D721Med (cell line): ENCODE measurements at places on chromosomes 6 and 20.

DNA sequence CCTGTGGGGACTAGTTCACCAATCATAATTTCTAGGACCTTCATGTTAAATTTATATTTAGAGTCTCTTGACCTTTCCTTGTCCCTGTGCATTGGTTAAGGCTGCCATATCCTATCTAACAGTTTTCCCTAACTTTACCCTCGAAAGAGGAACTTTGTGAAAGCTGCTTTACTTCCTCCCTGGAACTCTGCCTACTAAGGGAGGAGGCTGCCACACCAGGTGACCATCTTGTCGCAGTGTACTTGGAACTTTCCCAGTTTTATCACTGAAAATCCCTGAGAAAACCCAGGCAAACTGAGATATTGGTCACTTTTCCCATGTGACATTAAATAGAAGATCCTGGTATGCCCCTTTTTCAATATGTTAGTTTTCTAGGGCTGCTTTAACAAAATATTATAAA lies 317.6 kb upstream of the TSHZ2 start:
- no peak for DNase-seq

- no peak for DNase-seq
These were observed 232.1 kb downstream of the PREX1 start for GRCh38 chr20:48595495-48596333.

DNA sequence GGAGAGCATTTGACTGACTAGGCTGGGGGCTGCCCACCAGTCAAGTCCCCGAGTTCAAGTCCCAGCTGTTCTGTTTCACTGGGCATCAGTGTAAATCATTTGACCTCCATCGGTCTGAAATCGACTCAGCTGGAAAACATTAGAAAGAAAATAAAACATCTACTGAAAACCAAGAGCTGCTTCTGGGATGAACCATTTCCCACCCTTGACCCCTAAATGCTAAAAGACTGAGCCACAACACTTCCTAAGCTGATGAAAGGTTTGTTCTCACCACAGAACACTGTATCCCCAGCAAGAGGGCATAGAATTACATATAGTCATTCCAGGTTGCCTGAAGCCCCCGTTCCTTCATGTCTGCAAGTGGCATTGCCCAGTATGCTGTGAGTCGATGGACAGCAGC lies 237.0 kb upstream of the TAB2 start:
- no peak for DNase-seq

GRCh38 chr20:7627734-7628663 lies 312.3 kb downstream of the HAO1 start:
- no peak for DNase-seq

GRCh38 chr6:75291331-75291730 lies 6.7 kb upstream of the TMEM30A start:
- no peak for DNase-seq

- DNase-seq: no peak
These were observed 154.7 kb upstream of the LAMP5 start for GRCh38 chr20:9359561-9360308.

- no peak for DNase-seq
These were observed 666 bp downstream of the TPD52L1 start for GRCh38 chr6:125154118-125154760.

DNA sequence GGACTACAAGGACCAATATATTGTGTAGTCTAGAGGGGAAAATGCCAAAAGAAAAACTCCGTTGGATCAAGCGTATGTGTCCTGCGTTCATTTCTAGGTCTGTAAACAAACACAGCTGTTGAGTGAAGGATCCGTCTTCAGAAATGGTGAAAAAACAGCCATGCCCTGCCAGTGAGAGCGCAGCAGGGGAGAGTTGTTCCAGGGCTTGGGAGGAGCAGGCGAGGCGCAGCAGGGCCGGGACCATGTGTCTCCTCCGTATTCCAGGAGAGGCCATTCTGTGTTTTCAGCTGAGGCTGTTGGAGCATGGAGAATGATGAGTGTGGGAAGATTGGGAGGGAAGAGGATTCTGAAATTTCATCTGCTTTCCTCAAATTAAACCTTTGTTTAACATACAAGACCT lies 38.0 kb downstream of the BMP6 start:
- no peak for DNase-seq

DNA sequence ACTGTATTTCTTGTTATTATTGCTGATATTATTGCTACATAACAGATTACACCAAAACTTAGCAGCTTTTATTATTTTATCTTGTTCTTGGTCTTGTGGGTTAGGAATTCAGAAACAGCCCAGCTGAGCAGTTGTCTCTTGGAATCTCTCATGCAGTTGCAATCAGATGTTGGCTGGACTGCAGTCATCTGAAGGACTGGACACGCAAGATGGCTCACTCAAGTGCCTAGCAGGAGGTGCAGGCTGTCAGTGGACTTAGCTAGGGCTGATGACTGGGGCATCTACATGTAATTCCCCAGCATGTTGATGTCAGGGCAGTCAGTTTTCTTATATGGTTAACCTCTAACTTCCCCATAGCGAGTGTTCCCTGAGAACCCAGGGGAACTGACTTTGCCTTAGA lies 128.6 kb upstream of the PLCB4 start:
- DNase-seq: no peak

GRCh38 chr6:90139272-90139817 lies 157.3 kb downstream of the BACH2 start:
- no peak for DNase-seq

DNA sequence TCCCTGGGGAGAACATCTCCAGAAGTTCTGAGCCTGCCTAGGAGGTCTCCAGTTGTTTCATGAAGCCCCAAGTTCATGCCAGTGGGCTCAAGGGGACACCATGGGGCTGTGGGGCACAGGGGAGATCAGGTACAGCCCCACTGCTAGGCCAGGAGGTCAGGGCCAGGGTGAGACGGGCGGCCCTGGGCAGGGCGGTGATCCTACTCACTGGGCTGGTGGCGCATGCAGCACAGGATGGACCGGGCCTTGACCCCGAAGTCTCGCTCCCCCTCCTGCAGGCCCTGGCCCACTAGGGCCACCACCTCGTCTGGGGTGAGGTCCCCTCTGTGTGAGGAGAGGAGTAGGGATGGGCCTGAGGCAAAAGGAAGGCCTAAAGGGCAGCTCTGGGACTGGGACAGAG lies 26.1 kb downstream of the ADA start:
- DNase-seq: no peak

DNA sequence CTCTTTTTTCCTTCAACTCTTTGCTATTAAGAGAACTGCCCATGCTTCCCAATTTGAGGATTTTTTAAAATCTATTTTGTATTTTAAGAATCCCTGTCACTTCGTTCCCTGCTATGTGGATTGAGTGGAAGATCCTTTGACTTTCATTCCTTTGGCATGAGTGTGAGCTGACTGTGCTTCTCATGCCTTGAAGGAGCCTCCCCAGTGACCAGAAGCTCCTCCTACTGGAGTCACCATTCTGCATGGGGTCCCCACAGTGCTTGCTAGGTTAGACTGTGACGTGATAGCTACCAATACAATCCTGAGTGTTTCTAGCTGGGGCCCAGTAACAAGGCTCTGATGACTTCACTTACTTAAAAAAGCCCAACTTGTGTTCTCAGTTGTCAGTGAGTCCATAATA lies 104.4 kb upstream of the LAMP5 start:
- DNase-seq: no peak

- DNase-seq: no peak
These were observed 395.8 kb upstream of the CNR1 start for GRCh38 chr6:88561954-88562315.

GRCh38 chr6:116392132-116393013 lies 21.6 kb downstream of the DSE start:
- DNase-seq: no peak

GRCh38 chr6:32970413-32971241 lies 2.2 kb downstream of the BRD2 start:
- no peak for DNase-seq

DNA sequence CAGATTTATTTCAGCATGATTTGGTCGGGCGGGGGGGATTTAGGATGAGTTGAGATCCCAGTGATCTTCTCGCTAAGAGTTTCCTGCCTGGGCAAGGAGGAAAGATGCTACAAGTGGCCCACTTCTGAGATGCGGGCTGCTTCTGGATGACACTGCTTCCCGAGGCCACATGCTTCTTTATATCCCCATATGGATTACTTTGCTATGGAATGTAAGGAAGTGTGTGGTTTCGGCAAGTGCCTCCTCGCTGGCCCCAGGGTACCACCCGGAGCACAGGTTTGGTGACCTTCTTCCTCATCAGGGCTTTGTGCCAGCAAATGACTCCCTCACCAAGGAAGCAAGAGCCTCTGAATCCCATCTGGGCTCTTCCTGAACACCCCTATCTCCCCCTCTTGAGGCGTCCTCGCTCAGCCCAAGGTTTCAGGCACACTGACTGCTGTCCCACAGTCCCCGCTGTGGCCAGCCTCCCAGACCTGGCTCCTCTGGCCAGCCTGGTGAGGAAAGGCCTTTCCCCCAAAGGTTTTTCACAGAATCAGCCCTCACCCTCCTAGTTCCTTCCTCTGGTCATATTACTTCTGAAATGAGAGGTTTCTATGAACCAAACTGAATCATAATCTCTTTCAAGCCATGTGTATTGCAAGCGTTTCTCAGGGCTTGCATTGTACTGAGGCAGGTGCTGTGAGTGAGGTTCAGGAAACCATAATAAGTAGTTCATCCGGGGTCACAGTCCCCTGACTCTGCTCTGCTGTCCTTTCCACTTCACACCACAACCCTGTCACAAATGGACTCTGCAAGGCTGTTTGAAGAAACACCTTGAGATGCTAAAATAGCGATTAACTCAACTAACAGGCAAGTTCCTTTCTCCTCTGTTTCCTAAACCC lies 41.7 kb upstream of the IL17A start:
- DNase-seq: no peak

DNA sequence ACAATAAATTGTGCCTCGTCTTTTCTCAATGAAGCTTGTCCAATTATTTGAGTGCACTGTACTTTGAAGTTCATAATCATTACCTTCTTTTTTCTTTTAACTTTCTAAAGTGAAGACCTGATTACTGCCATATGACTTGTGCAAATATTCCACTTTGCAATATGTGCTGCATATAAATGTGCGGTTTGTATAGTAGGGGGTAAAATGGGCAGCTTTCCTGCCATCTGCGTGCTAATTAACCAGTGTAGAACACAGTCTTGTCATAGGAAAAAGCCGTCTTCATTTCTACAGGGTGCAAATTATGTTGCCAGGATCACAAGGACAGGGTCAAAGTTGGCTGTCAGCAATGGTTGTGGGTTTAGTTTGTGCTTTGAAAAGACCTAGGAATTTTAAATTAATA lies 397.0 kb downstream of the NKAIN2 start:
- DNase-seq: no peak

- DNase-seq: no peak
These were observed 97.3 kb upstream of the OPRM1 start for GRCh38 chr6:153941768-153942167.
